Activated CD4-positive, alpha-beta memory T cell treated with anti-CD3 and anti-CD28 coated beads for 36 hours (primary cell): ENCODE measurements at places on chromosomes 1 and 21.

DNA sequence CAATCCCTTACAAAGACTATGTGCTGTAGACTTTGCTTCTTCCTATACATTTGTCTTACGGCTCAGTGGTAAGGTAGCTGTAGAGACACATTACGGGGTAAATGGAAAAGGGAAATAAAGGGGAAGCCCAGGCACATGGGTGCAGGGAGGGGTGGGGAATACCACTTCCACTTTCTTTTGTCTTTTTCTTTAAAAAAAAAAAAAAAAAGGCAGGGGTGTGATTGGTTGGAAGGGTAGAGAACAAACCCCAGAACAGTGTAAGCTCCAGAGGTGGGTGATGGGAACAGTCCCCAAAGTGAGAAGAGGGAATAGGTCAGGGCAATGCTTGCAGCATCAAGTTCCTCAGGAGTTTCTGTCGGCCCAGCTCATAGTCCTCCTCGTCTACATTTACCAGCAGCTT lies 3.9 kb downstream of the NIT1 start:
- DNase-seq: no peak

DNA sequence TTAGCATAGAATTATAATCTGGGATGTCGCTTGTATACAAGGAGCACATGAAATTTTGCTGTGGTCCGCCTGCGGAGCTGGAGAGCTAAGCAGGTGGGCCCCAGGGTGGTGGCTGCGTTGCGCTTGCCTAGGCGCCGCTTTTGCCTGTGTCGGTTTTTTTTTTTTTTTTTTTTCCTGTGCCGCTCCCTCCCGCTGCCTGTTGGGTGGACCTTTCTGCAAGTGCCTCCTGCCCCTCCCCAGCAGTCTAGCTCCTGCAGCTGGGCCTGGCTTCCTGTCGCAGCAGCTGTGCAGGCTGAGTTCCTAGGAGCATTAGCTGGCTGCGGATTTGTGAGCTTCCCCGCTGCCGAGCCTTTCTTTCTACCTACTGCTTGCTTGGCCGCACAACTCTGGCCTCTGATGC lies 20.6 kb downstream of the PYHIN1 start:
- no peak for DNase-seq

GRCh38 chr1:161298116-161298515 lies 11.7 kb downstream of the MPZ start:
- no peak for DNase-seq

DNA sequence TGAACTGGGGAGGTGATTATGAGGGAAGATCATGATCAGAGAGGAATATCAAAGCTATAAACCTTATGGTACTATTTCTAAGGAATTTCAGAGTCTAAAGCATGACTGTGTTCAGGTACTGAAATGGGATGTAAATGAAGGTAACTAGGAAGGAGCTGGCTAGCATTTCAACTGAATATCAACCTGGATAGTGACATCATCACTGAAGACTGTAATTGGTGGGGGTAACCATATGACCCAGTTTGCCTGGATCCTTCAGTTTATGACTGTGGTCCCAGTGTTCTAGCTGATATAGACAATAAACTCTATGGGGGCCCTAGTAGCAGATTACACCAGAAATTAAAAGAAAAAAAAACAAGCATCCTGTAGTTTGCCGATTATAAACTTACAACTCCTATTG lies 120.8 kb downstream of the APP start:
- DNase-seq: no peak

GRCh38 chr21:21387916-21388315 lies 389.7 kb downstream of the NCAM2 start:
- DNase-seq: no peak

DNA sequence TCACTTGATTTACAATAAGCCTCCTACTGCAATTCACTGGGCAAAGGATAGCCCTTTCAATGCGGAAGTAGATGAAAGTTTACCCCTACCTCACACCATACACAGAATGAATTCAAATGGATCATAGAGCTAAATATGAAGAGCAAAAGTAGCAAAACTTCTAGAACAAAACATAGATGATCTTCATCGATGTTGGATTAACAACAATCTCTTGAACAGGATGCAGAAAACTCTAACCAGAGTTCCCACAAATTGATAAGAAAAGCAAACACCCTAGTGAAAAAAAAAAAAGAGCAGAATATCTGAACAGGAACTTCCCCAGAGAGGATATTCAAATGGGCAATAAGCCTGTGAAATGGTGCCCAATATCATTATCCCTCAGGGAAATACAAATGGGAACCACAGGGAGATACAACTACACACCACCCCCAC lies 1.9 kb upstream of the UBASH3A start:
- no peak for DNase-seq

DNA sequence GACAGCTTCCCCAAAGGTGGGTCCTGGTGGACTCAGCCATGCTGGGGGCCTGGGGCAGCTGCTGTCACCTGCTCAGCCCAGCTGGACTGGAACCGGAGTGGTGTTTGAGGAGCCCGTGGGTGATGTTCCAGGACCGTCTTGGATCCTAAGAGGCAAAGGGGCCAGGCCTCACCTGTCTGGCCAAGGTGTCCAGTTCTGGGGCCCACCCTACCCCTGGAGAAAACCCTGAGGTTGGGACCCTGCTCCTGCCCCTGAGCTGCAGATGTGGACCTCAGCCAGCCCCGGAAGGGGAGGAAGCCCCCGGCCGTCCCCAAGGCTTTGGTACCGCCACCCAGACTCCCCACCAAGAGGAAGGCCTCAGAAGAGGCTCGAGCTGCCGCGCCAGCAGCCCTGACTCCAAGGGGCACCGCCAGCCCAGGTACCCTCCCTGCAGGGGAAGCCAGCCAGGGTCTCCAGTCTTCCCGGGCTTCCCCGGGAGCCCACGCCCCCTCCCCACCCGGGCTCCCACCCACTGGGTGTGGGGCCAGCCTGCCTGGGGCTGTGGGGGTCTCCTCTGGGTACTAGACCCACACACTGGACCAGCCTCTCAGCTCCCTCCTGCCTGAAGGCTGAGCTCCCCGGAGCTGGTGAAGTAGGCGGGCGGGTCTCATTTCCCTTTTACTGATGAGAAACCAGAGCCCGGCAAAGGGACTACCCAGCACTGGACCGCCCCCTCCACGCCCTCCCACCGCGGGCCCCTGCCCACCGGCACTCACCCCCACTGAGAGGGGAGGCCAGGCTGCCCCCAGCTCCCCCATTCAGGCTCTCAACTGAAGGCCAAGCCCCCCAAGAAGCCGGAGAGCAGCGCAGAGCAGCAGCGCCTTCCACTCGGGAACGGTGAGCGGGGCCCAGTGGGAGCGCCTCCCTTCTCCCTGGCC lies 1.3 kb downstream of the AIRE start:
- DNase-seq: no peak

- no peak for DNase-seq
Measured at GRCh38 chr1:94246692-94247137, 9.3 kb upstream of the ARHGAP29 start.

DNA sequence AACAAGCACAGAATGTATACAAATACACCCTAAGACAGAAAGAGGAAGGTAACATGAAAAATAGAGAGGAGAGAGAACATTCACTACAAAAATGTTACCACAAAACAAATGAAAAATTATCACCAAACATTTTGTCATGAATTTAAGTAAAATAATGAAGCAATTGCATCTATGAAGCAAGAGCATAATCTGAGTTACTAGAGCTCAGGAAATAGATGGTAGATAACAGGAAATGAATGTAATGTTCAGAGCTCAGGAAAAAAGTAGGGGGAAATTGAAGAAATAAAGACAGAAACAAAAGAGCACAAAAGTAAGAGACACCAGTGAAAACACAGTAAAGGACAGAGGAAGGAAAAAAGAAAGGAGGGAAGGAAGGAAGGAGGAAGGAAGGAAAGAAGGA lies 19.4 kb downstream of the SEC16B start:
- no peak for DNase-seq

GRCh38 chr1:70907563-70908310 lies 139.9 kb downstream of the PTGER3 start:
- DNase-seq: no peak

DNA sequence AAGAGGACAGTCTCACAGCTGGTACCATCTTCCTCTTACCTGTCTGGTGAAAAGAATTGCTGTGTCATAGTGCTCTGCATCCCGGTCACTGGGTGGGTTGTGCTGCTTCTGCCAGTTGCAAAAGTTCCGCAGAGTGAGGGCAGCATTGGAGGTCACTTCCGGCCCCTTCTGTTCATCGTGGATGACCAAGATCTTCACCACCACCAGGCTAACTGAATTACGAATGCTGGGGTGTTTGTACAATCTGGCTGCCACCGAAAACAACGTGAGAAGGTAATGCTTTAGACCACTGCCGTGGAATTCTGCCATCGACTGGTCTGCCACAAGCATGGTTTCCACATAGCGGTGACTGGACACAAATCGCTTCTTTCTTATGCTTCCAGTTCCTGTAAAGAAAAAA lies 2.9 kb downstream of the ADAMTS1 start:
- no peak for DNase-seq

- DNase-seq: no peak
Measured at GRCh38 chr1:46681333-46682034, 9.8 kb downstream of the TEX38 start.

DNA sequence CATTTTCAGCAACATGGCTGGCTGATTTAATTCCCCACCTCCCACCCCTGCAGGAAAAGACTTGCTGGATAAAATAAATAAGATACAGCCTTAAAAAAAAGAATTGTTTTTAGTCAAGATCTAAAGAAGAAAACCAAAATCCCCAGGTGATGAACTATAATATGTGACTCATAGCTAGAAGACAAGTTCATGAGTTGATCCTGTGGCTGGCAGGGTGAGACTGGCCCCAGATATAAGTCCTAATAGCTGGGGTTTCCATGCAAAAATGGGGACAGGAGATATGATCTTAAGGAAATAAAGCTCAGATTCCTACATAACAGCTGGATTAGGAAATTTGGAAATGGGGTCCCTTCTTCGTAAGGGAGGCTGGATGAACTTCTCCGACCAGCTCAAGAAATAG lies 21.9 kb upstream of the RGSL1 start:
- DNase-seq: no peak

DNA sequence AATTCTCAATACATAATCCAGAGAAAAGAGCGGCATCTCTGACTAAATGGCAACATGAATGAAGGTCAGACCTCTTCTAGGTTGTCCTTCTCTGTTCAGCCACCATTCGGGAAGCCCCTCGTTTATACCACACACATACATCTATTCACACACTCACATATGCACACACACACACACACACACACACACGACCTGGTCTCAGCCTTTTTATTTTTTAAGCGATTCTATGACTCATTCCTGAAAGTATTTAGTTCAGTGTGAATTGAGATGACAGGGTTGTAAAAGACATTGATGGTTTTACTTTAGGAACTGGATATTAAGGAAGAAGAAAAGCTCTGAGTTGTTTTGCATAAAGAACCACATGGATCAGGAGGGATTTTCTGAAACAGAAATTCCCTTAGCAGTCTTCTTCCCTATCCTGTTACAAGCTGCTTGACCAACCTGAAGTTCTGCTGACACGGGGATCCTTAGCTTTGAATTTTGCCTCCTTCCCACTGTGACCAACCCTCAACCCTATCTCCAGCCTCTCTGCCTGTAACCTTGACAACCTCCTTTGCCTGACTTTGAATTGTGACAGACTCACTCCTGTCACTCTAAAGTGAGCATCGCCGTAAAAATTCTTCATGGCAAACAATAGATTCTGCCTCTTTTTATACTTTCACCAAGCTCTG lies 383.1 kb upstream of the ESRRG start:
- no peak for DNase-seq

DNA sequence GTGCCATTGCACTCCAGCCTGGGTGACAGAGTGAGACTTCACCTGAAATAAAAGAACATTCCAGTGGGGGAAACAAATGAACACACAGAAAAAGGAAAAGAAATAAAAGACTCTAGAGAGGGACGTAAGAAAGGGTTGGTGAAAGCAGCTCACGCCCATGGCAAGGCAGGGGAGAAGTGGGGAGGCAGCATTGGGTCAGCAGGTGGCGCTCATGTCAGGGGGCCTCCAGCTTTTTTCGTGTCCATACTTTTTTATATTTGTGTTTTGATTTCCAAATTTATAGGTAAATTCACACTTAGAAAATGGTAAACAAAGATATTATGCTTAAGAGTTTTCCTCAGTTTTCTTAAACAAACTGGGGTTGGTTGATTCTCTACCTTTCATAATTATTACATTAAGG lies 45.5 kb downstream of the VPS13D start:
- peak; percentile 63 for DNase-seq

GRCh38 chr1:12677565-12677964 lies 33.7 kb downstream of the AADACL4 start:
- no peak for DNase-seq

DNA sequence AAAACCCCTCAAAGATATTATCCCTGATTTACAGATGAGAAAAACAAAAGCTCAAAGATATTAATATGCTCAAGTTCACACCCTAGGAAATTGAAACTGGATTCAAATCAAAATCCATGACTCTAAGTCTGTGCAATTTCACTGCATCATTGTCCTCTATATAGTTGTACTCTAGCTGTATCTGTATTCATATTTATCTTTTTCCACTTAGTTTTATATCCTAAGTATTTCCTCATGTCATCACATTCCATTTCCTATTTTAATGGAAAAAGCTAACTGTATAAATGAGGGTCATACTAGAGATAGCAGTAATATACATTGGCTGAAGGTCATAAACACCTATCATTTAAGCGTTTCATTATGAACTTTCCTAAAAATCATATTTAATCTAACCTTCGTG lies 42.2 kb upstream of the RALGPS2 start:
- no peak for DNase-seq

GRCh38 chr1:166040202-166040997 lies 126.4 kb downstream of the FAM78B start:
- DNase-seq: no peak

DNA sequence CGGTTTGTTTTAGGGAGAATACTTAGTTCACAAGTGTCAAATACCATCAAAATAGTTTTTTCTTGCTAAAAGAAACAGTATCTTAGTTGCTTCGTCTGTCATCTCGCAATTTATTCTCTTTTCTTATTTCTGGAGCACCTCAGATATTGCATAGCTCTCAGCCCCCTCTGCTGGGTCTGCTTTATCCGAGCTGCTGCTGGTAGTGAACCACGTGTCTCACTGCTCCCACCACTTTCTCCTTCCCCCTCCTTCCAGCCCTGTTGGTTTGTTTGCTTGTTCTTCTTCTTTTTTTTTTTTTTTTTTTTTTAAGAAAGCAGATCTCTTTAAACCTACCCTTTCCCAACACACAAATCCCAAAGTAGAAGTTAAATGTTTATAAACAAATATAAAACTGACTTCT lies 170.8 kb downstream of the EDEM3 start:
- DNase-seq: no peak

GRCh38 chr1:217599154-217599553 lies 31.7 kb downstream of the GPATCH2 start:
- DNase-seq: no peak

DNA sequence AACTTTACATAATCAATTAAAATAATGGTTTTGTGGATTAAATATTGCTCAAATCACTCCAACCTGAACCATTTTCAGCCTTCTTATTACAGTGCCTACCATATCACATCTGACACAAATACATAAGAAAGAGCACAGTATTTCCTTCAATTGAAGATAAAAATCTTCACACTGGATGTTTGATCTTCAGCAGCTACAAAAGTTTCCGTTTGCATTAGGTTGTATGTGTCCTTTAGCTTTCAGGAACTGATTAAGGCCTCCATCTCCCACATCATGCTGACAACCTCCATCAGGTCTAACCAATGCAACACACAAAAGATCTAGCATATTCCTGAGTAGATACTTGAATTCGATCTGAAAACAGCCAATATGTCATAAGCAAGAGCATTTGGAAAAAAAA lies 195.1 kb upstream of the NR5A2 start:
- DNase-seq: no peak

- DNase-seq: no peak
Measured at GRCh38 chr1:40041466-40041838, 923 bp downstream of the CAP1 start.
